ENCODE measurements at places on chromosomes 6 and 20.

DNA sequence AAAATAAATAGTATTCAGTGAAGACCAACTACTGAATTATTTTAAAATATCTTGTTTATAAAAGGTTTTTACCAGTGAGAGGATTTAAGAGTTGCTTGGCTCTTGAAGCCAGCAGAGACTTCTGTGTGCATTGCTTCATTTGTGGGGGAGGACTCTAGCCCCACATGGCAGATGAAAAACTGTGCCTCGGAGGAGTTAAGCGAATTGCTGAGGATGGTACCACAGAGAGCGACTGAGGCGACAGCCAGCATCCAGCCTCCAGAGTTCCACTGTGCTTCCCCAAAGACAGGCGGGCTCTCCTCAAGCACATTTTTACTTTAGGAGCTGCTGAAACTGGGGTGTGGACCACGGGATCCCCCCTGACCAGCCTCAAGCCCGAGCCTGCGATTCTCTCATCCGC lies 80.7 kb downstream of the THBS2 start:
- no peak for DNase-seq

- DNase-seq: peak; percentile 83
Measured at GRCh38 chr6:31575335-31575901, at the start of gene TNF. Gene TNF (plus strand): TSS chr6:31575565. CDS start chr6:31575742, 177 bp downstream.

- no peak for DNase-seq
Measured at GRCh38 chr20:6783752-6784151, 16.3 kb downstream of the BMP2 start.

DNA sequence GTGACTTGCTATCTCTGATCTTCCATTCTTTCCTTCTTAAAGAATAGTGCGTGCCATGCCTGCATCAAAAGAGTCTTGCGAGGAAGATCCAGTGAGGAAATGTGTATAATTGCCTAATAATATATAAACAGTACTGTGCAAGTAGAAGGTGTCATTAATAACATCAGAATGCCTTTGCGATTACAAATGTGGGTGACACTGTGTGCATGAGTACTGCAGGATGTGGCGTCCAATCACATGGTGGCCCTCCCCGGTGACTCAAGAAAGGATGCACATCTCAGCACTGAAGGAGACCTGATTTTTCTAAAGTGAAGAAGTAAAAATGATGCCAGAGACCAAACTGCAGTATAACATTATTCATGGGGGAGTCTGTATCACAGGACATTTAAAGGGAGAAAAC lies 107.5 kb upstream of the EDN1 start:
- no peak for DNase-seq

DNA sequence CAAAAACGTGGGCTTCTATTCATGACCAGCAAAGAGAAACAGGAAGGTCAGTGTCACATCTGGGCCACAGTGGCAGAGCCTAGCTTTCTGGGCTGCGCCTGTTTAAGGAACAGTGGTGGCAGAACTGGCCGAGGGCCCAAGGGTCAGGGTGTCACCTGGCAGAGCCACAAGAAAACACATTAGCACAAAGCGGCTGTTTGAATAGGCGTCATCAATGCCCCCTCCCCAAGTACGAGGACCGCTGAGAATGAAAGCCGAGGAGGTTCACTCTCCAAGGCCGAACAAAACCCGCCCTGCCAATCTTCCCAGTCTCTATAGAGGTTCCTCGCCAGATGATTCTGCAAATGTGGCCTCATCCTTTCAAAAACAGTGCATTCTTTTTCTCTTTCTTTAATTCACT lies 125.2 kb upstream of the TRAF3IP2 start:
- DNase-seq: no peak

GRCh38 chr6:63816401-63816981 lies 180.9 kb downstream of the PHF3 start:
- no peak for DNase-seq

All from activated naive CD4-positive, alpha-beta T cell treated with anti-CD3 and anti-CD28 coated beads, Interleukin-2, amount 50 U/mL, for 72 hours (primary cell).